ENCODE measurements at places on chromosomes 4 and X.

DNA sequence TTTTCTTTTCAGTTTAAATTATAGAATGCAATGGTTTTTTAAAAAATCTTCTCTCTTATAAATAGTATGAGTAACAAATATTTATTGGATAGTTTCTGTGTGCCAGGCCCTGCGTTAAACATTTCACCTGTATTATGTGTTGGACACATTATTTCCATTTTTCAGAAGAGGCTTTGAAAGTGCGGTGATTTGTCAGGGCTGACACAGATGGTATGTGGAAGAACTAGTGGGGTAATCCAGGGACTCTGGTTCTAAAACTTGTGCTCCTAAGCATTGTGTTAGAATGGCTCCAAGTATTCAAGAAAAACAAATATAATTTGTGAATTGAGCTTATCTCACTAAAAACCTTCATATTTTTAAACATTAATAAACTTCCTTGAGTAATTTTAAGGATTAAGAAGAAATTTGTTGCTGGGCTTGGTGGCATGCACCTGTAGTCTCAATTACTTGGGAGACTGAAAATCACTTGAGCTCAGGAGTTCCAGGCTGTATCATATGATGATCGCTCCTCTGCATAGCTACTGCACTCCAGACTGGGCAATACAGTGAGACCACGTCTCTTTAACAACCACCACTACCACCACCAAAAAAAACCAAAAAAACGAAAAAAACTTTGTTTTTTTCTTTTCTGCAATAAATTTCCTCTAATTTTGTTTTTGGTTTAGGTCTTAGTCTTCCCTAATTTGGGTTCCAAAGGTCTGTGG lies 40.0 kb downstream of the RAPGEF2 start:
- no peak for DNase-seq

GRCh38 chr4:8510611-8511285 lies 69.4 kb upstream of the GPR78 start:
- no peak for DNase-seq

DNA sequence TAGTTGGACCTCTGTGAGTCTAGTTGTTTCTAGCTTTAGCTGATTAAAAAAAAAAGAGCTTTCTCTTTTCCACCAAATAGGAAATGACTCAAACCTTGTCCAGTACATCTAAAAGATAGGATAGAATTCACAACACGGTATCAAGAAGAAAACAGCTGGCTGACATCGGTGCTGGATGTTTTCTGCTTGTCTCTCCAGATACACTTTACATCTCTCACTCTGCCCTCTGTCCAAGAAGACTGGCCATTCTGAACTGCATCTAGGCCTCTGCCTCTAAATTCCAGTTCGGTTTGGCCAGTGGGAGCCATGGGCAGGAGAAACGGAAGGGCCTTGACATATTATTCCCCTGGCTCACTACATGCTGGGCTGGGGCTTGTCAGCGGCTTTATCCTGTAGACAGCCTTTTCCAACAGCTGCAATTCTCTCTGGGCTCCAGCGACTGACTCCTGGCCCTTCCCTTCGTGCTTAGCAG lies 57.3 kb upstream of the SHISA3 start:
- no peak for DNase-seq

- DNase-seq, result no peak
Observed at GRCh38 chr4:167966143-167966542, 126.2 kb upstream of the ANXA10 start.

GRCh38 chrX:4263030-4263803 lies 549.8 kb upstream of the PRKX start:
- no peak for DNase-seq

- no peak for DNase-seq
Observed at GRCh38 chr4:54076673-54077072, 12.3 kb upstream of the CHIC2 start.

GRCh38 chrX:12947545-12948235 lies 27.2 kb upstream of the TMSB4X start:
- no peak for DNase-seq

DNA sequence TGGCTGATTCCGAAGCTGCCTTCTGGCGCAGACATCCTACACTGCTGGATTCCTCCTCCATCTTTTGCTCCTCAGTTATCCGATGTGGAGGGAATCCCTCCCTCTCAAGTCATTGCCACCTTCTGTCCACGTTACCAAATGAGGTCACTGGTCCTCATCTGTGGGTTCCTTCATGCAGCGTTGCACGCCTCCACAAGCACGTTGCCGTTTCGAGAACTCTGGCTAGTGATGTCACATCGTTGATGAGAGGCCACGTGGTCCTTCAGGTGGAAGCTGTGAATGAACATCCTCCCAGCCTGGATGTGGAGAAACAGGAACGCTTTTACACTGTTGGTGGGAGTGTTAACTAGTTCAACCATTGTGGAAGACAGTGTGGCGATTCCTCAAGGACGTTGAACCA lies 323.2 kb downstream of the DHRSX start:
- no peak for DNase-seq

GRCh38 chrX:103063191-103063845 lies 653 bp downstream of the BEX1 start:
- no peak for DNase-seq

DNA sequence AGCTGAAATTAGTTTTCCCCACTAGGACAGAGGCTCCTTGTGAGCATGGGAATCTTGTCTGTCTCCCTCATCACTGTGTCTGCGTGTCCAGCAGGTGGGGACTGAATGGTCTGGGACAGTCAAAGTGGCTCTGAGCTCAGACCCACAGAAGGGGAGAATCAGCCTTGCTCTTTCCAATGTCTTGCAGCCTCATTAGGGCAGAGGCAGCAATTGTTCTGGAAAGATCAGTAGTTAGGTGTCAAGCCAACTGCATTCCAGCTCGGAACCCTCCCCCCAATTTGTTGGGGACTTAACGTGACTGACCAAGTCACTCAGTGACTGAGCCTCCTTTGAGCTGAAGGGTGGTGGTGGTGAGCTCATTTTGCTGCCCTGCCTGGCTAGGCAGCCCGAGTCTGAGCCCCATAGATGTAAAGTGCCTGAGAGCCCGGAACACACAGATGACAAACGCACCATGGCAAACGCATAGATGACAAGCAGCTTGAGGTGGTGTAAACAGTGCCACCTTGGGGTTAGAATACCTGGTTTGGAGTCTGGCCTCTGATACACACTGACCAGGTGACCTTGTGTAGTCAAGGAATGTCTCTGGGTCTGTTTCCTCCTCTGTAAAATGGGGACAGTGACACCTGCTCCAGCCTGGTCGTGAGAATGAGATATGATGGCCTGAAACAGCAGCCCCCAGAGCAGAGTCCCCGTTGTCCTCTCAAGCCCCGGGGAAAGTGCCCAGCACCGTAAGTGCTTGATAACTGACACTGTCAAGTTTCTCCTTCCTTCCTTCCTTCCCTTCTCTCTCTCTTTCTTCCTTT lies 2.7 kb upstream of the SORCS2 start:
- no peak for DNase-seq

GRCh38 chr4:73764513-73764912 lies 24.1 kb downstream of the CXCL8 start:
- DNase-seq, result no peak

GRCh38 chr4:6873291-6873690 lies 36.3 kb upstream of the TBC1D14 start:
- DNase-seq, result no peak

- no peak for DNase-seq
Observed at GRCh38 chr4:159922119-159922518, 819.2 kb downstream of the RAPGEF2 start.

DNA sequence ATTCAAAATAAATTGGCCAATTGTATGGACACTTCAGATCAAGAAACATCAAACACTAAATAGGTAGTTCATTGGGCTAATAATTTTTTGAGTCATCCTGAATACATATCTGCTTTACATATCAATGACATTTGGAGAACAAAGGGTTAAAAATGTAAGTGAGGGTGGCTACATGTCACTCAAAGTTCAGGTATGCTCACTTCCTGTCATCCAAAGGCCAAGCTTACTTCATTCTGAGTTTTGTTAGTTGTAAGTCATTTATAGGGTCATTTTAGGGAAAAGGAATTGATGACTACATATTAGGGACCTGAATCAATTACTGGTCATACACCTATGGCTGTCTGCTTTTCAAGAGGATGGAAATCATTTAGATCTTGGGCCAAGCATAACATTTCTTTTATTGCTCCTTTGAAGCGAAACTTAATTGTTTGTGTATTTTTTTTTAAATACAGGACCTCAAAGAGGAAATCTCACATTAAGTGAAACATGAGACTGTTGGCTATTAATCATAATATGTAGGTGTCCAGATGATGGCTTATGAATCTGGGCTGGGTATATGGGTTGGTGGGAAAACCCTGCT lies 119.2 kb upstream of the LEF1 start:
- no peak for DNase-seq

- DNase-seq, result no peak
Observed at GRCh38 chr4:110953191-110953590, 330.3 kb upstream of the PITX2 start.

GRCh38 chr4:123304151-123304964 lies 92.2 kb upstream of the SPRY1 start:
- DNase-seq, result no peak

DNA sequence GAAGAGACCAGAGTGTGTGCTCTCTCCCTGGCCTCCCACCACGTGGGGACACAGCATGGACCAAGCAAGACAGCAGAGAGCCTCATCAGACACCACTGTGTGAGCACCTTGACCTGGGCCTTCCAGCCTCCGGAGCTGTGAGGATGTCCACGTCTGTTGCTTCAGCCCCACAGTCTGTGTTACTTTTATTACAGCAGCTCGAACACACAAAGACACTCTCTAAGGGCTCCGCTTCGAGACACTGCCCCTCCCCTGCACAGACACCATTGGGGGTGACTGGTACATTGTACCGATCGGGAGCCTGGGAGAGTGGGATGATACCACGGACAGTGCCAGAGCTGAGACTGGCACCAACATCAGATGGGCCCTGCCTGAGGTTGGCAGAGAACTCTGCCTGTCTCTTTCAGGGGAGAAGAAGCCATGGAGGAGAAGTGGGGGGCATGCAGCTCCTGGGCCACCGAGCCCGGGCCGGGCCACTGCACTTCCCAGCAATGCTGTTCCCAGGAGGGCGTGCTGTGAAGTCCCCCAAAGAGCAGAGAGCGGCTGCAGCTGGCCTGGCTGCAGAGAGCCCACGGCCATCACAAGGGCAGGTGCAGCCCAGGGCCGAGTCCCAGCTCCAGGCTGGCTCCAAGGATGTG lies 48.1 kb upstream of the HMX1 start:
- DNase-seq, result no peak

GRCh38 chr4:84220990-84221389 lies 278.1 kb downstream of the NKX6-1 start:
- DNase-seq, result no peak

GRCh38 chrX:120365320-120365719 lies 3.4 kb downstream of the ATP1B4 start:
- no peak for DNase-seq

GRCh38 chr4:8851321-8852117 lies 20.1 kb downstream of the HMX1 start:
- no peak for DNase-seq

DNA sequence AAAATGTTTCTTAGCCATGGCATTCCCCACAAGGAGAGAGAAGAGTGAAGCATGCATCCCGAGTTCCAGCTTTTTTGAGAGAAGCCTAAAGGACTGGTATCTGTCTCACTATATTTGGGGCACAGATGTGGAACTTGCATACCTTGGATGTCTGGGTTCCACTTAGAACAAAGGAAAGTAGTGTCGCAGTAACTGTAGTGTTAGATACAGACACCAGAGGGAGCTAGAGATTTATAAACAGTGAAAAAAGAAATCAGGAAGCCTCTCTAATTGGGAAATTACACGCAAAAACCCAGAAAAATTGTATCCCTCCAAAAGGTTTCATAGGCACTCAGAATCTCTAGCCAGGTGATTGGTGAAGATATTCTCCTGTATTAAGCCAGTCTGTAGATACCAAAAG lies 34.4 kb downstream of the AGTR2 start:
- DNase-seq, result no peak

- no peak for DNase-seq
Observed at GRCh38 chr4:86652332-86652932, 58.3 kb downstream of the PTPN13 start.

- no peak for DNase-seq
Observed at GRCh38 chr4:38125816-38126215, 165.6 kb downstream of the PTTG2 start.

GRCh38 chr4:23135792-23136645 lies 443.3 kb downstream of the GBA3 start:
- no peak for DNase-seq

DNA sequence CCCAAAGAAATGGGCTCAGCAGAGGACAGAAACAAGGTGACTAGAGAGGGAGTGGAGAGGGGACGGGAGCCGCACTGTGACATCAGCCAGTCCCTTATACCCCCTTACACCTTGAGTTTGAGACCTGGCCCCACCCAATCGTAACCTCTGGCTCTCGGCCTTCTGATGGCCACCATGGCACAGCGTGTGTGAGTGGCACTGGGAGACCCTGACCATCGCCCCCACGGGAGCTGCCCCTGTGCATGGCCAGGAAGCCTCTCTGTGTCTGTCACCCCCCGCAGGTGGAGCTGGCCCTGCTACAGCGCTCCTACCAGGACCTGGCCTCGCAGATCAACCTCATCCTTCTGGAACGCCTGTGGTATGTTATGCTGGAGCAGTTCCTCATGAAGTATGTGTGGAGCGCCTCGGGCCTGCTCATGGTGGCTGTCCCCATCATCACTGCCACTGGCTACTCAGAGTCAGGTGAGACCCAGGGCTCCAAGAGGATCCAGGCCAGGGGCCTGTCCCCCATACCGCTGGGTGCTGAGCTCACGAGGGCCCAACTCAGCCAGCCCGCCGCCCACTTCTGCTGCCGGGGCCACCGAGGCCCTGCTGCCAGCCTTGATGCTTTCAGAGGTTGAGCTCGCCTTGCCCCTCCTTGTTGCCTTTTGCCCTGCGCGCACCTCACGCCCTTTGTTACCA lies 4.4 kb downstream of the ABCD1 start:
- no peak for DNase-seq

GRCh38 chr4:174734181-174734580 lies 94.9 kb downstream of the GLRA3 start:
- DNase-seq, result no peak

DNA sequence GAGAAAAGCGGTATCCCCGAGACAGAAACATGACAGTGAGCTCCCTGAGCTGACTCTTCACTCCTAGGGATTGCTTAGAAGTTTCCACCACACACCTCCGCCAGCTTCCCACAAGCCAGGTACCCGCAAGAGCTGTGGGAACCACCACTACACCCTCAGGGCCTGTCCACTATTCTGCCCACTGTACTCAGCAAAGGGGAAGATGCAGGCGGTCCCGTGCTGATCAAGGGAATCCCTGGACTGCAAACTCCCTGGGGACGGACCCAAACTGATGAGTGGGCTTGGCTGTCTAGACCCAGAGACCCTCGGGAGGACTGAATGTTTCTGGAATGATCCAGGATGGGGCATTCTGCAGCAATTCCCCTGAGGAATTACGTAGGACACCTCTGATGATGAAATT lies 30.2 kb downstream of the REELD1 start:
- no peak for DNase-seq

- DNase-seq, result no peak
Observed at GRCh38 chr4:150323406-150324325, 245.4 kb downstream of the DCLK2 start.

GRCh38 chr4:153016592-153016991 lies 80.5 kb downstream of the FHDC1 start:
- DNase-seq, result no peak
